ENCODE measurements at places on chromosomes 7 and 10. TPM values are rescaled to one million over a fixed set of nuclear protein-coding genes. Genes with fewer than 3 reads are reported as not detected.
A peak's percentile ranks its signal among the peaks of the same experiment; 100 is the strongest.

DNA sequence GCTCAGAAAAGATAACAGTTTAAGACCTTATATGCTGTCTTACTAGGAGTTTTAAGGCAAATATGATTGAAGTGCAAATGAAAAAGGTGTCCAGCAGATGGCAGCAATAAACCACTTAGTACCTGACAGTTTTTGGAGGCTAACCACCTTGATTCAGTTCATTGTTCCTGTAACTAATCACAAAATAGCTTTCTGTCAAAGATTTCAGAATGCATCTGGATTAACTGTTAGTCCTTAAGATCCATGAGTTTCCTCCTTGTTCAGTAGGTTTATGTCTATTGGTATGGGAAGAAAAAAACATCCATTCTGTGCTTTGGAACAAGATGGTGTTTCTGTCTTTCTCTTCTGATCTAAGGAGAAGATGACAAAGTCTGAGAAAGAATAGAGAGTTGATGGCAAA, 46.6 kb downstream of the CCSER2 start:
- DNase-seq, result peak; percentile 82

- DNase-seq, result no peak
Measured at GRCh38 chr7:36360244-36360643, 29.4 kb upstream of the ANLN start.

PLEKHS1 gene
- total RNA-seq, result not detected

SPDYE17 gene
- not detected for total RNA-seq

FAM241B gene
- 9.4 TPM for total RNA-seq

DNA sequence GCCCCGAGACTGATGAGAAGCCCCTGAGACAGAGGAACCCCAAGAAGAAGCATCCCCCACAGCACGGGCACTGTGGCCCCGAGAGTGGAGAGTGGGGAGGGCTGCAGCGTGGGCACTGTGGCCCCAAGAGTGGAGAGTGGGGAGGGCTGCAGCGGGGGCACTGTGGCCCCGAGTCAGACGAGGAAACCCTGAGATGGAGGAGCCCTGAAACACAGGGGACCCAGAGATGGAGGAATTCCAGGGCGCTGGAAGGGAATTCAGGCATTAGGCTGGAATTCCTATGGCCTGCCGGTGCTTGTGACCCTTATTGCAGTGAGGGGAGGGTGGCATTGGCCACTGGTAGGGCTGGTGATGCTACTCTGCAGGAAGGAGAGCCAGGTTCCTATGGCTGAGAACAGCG, 168.6 kb upstream of the SHH start:
- DNase-seq, result no peak

- DNase-seq, result no peak
Measured at GRCh38 chr7:117961235-117961634, 88.0 kb upstream of the CTTNBP2 start.

DNA sequence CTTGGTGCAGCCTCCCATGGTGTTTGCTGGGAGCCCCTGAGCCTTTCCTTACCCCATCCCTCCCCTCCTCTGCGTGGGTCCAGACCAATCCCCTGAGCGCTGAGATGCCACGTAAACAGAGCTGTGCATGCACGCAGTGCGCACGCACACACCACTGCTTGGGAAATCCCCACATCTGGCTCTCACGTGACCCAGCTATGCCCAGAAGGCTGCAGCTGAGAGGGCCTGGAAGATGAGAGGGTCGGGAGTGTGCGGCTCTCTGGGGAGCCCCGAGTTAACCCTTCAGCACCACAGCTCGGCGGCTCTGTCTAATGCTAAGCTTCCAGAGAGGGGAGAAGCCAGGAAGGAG, 177.2 kb downstream of the SH3PXD2A start:
- DNase-seq, result peak; percentile 96

GHRHR gene
- total RNA-seq, result not detected

DNA sequence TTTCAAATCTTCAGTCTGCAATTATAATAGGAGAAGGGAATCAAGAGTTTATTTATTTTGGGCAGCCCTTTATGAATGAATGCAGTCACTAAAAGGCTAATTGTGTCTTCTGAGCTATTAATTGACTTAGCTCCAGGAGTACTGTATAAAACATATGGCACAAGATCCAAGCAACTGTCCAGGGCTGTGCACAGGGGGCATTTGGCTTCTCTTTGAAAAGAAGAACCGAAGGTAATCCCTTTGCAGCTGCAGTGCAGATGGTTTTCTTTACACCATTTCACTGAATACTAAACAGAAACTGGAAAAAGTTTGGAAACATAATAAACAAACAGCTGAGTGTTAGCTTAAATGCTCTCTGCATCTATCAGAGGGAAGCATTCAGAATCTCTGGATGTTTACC, 282.6 kb upstream of the LRRN3 start:
- no peak for DNase-seq

NRAP gene
- total RNA-seq, result not detected

Measured in activated CD4-positive, alpha-beta T cell treated with anti-CD3 and anti-CD28 coated beads, Interleukin-2, amount 10 ng/mL, durations not matched to agents 24 days and 14 days (primary cell).